Fibroblast of the conjunctiva (primary cell): ENCODE measurements at places on chromosomes 1 and 21.
A peak's percentile ranks its signal among the peaks of the same experiment; 100 is the strongest.

GRCh38 chr1:93140106-93140505, 40.1 kb downstream of the TMED5 start:
- no peak for DNase-seq

GRCh38 chr1:72283022-72283306, 625 bp upstream of the NEGR1 start:
- no peak for DNase-seq

DNA sequence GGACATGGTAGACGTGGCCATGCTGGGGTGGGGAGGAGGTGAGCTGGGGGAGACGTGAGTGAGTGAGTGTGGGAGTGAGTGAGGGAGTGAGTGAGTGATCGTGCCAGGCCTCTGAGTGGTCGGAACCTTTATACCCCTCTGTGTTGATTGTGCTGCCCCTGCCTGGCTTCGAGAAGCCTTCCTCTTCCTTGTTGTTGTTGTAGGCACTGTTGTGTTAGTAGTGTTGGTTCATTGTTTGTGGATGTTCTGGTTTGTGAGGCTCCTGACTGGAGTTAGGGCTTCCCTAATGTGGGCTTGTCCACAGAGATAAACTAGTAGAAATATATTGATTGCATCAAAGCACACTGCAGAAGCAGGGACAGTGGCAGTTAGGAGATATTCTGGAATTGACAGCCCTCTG, at the start of gene KRTAP10-3:
Gene KRTAP10-3, minus strand, starts transcription at position 101 of the 400 bp plus-strand sequence. Its CDS starts 80 bp downstream, at position 21.
- DNase-seq = no peak

DNA sequence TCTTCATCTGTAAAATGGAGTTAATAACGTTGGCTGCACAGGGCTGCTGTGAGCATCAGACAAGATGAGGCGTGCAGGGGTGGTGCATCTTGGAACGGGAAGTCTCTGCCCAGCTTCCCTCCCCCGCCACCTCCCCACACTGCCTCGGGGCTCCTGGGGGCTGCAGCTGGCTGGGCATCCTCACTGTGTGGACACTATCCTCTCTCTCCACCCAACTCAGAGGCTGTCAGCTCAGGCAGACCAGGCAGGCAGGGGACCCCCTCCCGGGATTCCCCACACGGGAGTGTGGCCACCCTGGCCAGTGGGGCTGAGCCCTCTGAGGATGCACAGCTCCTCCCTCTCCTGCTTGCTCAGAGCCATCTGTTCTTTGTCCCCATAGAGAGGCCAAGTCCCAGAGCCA, 122.7 kb downstream of the CCDC185 start:
- DNase-seq = no peak

- no peak for DNase-seq
Observed at GRCh38 chr1:181023265-181024057, 791 bp upstream of the STX6 start.

DNA sequence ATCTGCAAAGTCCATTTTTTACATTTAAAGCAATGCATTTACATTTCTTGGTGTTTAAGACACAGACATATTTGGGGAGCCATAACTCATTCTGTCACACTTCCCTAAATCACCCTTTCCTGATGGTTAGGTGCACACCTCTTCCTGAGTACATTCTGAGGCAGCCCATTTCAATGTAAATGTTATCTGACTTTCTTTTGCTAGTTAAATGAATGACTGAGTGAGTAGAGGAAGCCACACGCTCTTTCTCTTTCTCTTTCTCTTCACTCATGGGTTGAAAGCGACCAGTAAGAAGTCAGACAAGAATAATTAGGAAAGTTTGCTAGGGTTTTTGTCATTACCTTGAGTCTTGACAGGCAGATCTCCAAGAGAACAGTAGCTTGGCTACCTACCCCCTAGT, 143.1 kb downstream of the S1PR1 start:
- no peak for DNase-seq

DNA sequence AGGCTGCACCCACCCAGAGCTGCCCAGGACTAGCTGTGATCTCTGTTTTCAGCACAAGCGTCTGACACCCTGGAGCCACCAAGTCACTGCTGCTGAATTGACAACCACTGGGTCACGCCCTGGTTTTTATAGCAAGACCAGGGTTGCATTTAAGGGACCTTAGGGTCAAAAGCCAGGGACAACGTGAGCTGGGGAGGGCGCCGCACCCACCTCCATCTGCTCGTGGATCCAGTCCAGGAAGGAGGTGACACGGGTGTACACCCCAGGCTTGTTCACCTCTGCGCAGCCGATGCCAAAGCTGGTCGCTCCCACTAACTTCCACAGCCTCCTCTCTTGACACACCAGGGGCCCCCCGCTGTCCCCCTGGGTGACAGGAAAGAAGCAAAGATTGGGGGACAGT, 9.2 kb upstream of the TFF1 start:
- no peak for DNase-seq

GRCh38 chr1:103525114-103525606, 339 bp upstream of the RNPC3 start:
- DNase-seq = peak; percentile 12

DNA sequence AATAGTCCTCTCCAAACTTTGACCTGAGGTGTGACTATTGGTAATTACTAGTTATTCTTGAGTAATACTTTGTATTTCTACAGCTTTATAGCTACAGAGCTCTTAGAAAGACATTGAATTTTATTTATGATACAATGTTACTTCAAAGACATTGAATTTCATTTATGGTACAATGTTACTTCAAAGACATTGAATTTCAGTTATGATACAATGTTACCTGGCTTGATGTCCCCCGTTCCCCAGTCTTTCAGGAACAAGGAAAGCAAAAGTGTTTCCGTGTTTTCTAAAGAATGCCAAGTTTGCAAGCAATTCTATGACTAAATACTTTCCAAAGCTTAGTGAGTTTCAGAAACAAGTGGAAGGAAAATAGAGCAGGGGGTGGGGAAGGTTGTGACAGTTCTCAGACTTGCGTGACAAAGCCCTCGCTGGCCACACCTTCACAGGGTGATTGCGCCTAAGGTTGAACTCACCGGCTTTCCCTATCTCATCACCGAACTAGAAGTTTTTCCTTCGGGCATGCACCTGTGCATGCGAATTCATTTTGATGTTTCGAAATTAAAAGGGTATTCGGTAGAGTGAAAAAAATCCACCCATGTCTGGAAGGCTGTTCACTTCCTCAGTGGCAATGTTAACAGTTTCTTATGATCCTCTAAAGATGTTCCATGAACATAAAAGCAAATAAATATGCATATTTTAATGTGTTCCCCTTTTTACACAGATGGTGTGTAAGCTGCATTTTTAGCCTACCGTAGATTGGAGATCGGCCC, 909 bp upstream of the PAXBP1 start:
- no peak for DNase-seq

DNA sequence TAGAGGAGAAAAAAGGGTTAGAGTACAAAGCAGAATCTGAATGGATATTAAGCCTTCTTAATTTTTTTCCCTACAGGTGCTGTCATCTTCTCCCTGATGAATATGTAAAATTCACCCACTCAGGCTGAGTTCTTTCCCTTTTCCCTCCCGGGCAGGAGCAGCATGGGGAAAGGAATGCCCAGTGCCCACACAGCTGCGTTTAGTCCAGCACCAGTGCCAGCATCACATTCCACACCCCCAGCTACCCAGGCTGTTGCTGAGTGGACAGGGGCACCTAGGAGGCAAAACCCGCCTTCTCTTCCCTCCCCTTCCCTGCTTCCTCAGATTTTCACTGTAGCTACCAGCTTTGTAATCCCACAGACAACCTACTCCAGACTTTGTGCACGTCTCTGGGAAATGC, 3.4 kb upstream of the CADM3 start:
- DNase-seq = no peak

DNA sequence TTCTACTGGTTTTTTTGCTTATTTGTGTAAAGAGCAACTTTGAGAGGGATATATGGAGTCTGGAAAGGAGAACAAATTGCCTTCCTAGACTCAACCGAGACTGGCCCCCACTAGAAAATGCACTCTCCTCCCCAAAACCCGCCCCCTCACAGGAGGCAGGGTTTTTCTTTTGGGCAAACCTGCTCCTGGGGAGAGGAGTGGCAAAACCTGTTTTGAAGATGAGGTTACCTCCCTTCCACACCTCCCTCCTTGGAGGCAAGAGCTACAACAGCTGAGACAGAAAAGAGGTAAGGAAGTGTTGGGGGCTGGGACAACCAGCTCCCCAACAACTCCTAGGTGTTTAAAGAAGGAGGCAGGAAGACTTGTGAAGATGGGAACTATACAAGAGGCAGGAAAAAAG, at the start of gene BNIPL:
Gene BNIPL, plus strand, starts transcription at position 231 of the 400 bp plus-strand sequence. Its CDS starts 140 bp downstream, at position 371.
- DNase-seq = no peak

- no peak for DNase-seq
Observed at GRCh38 chr1:48003741-48004531, 6.8 kb upstream of the TRABD2B start.

- DNase-seq = no peak
Observed at GRCh38 chr1:110185181-110185580, 24.9 kb upstream of the KCNC4 start.
